ENCODE measurements at places on chromosomes 4 and X.

- peak; percentile 35 for DNase-seq
Measured at GRCh38 chrX:71107762-71108360, 1.3 kb upstream of the CXorf65 start.

- DNase-seq: peak; percentile 66
Measured at GRCh38 chr4:185210102-185210981, 944 bp downstream of the SNX25 start.

DNA sequence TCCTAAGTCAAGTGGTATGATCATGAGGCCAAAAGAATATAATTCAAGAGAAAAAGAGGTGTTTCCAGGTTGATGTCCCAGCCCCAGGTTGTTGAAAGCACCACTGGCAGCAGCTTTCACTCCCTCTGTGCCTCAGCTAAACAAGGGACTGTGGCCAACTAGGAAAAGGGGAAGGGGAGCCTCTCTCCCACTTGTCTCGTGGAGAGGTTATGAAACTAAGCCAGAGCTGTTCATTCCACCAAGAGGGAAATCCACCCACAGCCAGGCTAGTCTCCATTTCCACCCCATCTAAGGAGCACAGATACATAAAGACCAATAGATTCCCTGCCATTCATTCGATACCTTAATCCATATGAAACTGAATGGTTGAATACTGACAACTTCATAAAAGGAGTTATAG, 8.1 kb downstream of the ANXA5 start:
- DNase-seq: no peak

DNA sequence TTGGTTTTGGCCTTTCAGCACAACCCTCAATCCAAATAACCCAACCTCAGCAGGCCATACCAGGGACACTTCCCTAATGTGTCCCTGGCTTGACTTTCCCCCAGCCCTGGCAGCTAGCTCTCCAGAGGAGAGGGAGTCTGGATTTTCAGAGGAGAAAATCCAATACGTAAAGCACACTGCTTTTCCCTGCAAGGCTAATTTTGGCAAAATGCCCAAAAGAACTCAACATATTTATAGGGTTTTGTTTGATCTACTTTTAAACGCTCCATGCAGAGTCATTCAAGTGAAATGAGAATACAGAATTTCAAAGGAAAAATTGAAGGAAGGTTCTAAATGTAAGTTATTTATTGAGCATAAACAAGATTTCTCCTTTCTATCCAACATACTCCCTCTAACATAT, 167.2 kb downstream of the SH3KBP1 start:
- DNase-seq: no peak

DNA sequence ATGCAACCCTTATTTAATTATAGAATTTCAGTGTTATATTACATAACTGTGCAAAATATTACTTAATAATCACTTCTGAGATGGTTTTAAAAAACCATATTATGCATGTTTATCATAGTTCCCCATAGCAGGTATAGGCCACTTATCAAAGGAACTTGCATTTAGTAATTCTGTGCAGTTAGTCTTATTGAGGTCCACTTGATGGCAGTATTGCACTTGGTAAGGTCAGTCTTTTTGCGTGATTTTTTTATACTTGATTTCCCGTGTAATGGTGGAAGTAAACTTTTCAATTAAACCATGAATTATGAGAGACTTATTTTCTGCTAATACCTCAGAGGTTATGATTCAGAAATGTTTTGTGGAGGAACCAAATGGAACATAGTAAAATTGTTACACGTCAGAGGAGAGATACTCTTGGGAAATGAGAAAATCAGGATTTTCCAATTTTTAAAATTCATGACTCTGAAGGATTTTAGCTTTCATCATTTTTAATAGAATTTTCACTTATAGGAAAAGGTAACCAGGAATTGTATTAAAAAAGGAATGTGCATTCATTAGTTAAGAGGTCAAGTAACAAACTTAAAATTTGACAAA, 230.0 kb downstream of the CCSER1 start:
- DNase-seq: no peak
